Cardiac muscle cell (in vitro differentiated cells and primary cell): ENCODE measurements at places on chromosomes 1 and 21.

GRCh38 chr21:39503123-39503762 is 51.5 kb downstream of the SH3BGR start:
- no peak for DNase-seq

DNA sequence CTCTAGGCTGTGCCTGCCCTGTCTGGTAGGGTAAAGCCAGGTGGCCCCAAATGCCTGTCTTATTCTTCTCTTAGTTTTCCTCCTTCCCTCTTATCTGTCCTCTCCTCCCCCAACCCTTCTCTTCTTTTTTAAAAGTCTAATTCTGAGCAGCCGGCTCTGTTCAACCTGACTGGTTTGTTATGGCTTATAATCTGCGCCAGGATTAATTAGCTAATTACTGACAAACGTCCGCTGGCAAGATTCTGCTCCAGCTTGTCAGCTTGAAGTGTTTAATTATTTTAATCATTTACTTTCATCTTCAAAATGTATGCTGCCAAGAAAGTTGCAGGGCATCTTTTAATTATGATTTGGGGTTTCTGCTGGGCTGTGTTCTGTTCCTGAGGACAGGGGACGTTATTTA is 27.2 kb upstream of the PSMB2 start:
- no peak for DNase-seq

DNA sequence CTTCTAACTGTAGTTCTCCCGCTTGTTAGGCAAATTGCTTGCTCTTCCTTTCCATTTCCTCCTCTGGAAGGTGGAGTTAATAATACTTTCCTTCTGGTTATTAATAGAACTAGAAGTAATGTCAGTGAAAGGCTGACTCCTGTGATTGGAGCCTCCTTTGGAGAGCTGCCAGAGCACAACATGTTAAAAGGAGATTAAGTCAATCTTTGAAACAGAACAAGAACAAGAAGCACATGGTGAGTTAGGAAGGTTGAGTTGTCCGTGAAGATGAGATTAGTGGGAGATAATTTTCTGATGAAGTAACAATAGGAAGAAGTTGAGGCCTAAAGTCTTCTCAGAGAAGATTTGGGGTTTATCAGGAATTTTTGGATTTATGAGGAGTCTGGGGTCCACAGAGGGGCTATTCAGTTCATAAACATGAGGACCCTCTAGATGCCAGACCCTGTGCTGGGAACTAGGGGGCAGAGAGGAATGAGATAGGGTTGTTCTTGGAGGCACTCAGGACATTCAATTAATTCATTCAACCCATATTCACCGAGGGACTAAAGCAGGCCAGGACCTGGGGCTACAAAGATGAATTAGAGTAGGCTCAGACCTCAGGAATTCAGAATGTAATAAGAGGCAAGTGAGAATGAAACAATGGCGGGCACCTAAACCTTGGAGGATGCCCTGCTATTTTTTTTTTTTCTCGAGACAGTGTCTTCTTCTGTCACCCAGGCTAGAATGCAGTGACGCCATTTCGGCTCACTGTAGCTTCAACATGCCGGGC is 40.7 kb upstream of the DHCR24 start:
- peak; percentile 65 for DNase-seq

DNA sequence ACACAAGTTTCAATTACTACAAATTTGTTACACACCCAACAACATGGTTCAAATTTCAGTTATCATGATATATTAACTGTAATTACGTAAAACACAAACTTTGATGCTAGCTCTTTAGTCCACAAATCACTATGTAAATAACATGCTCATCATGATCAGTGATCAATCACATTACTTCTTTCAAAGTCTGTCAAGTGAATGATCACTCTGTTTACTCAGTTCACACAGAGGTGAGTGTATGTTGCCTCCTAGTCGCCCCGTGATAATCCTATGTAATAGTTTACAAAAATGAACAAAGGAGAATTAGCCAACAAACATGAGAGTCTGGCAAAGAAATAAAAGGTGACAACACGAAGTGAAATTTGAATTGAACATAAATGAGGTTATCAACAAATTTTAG is 14.3 kb downstream of the EDEM3 start:
- no peak for DNase-seq

GRCh38 chr1:235253219-235253962 is 74.6 kb downstream of the ARID4B start:
- DNase-seq, result peak; percentile 74

- DNase-seq, result no peak
Measured at GRCh38 chr1:201917362-201918033, 28.8 kb downstream of the SHISA4 start.

DNA sequence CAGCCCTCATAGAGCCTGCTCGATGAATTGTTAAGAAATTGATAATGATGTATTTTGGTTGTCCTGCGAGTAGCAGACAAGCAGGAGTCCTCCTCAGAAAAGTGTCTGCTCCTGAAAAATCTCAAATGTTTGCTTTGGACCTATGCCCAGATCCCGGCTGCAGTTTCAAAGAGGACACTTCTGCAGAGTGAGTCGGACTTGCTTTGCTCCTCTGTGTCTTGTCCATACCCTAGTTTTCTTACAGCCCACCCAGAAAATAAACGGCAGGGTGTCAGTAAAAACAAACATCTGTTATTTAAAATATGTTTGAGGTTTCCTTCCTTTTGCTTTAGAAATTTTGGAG is 2.8 kb downstream of the S100A10 start:
- peak; percentile 68 for DNase-seq
